ENCODE measurements at places on chromosomes 2 and 18.

DNA sequence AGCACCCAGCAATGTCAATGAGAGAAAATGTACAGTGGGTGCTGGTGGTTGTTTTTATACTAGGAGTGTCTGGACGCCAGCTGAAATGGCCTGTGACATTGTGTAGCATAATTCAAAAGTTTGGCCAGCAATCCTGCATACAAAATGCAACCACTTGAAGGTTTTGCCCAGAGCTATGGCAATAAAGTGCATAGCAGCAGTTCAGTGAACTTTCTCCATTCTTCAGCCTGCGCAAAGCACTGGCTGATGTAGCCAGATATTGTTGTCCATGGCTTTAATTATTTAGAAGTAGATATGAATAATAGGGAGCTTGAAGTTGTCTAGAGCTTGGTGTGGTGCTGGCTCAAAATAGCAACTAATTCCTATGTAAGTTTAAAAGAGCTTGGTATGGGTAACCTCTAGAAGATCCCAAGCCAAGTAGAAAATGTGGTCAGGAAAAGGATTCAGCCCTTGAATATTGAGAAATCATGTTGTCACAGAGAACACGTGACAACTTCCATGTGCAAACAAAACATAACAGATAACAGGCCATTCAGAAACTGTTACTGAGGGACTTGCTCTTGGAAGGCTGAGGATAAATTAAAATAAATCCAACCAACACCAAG, 33.3 kb upstream of the PGAP1 start:
- DNase-seq, result no peak

GRCh38 chr18:59357928-59358327, 1.1 kb downstream of the LMAN1 start:
- peak; percentile 88 for DNase-seq

DNA sequence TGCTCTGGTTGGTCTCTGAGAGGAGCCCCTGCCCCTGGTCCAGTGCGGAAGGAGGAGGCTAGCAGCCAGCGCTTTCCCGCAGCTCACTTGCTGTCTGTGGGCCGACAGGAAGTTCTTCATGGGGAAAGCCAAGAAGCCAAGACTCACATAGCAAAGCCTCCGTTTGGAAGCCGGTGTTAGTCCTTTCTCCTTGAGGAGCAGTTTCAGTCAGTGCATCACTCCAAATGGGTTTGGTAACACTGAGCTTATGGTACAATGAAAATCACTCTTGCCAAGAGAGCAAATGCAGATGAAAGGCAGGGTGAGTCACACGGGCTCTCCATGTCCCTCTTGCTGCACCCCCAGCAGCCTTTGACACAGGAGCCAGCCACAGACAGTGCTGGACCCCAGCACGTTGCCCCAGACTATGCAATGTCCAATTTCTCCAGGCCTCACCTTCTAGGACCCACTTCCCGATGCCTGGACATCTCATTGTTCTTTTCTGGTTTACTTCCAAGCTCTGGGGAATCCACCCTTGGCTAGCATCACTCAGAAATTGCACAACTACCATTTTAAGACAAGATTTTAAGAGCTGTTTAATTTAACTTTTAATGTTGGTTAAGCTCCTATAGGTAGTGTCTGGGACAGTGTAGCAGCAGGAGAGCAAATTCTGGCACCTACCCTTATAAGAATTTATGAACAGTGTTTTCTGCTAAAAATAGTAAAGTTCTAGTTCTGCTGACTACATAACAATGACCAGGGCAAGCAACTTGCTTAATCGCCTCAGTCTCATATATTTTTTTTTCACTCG, 174.9 kb downstream of the ASB1 start:
- DNase-seq, result no peak

GRCh38 chr2:238811759-238812158, 36.1 kb upstream of the TWIST2 start:
- peak; percentile 60 for DNase-seq

DNA sequence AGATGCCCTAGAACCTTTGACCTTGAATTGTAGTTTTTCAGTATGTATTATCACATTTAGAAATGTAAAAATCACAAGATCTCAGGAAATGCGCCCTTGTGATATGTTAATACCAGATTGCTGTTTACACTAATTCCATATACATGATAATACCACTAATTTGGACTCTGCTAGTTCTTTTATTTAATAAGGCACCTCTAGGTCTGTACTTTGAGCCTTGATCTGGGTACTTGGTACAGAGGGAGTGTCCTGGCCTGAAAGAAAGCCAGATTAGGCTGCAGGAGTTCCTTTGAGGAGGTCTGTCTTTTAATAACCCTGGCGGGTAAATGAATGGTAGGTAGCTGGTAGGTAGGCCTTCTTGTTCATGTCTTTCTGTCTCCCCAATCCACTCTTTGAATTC, 26.3 kb downstream of the PLEKHA3 start:
- DNase-seq, result no peak

DNA sequence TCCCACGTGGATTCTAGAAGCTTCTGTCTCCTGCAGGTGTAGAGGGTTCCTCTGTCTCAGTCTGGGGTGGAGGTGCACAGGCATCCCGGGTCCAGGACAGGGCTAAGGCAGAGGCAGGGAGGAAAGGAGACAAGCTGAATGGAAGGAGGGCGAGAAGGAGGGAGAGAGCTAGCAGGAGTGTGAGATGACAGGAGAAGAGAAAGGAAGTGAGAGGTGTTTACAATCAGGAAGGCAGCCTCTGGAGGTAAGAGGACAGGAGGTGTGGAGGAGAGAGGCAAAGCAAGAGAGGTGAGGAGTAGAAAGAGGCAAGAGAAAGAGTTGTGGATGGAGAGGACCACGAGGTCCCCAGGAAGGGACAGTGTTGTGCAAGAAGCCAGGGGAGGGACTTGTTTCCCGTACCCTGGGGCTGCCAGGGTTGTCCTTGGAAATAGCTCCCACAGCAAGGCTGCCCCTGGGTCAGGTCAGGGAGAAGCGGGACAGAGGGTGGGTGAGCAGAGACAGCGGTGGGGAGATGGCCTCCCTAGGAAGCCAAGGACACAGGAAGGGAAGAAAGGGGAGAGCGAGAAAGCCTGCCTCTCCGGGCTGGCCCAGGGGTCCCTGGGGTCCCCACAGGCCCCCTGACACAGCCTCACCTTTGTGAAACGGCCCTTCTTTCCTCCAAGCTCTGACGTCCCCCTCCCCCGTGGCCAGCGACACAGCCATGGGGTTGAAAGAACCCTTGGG, 136.9 kb downstream of the CYP26B1 start:
- no peak for DNase-seq

GRCh38 chr2:148658807-148659722, 14.5 kb downstream of the EPC2 start:
- peak; percentile 45 for DNase-seq

DNA sequence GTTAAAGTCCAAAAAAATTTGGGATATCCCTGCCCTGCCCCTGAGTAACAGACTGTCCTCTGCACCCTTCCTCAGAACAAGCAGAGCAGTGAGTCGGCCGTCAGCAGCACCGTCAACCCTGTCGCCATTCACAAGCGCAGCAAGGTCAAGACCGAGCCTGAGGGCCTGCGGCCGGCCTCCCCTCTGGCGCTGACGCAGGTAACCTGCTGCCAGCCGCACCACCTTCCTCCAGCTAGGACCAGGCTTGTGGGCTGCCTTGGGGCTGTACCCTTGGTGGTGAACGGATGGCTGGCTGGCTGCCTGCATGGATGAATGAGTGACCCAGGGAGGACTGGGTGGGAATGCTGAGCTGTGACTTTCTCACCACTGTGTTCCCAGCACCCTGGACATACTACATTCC, 236.2 kb downstream of the GLI2 start:
- DNase-seq, result no peak

DNA sequence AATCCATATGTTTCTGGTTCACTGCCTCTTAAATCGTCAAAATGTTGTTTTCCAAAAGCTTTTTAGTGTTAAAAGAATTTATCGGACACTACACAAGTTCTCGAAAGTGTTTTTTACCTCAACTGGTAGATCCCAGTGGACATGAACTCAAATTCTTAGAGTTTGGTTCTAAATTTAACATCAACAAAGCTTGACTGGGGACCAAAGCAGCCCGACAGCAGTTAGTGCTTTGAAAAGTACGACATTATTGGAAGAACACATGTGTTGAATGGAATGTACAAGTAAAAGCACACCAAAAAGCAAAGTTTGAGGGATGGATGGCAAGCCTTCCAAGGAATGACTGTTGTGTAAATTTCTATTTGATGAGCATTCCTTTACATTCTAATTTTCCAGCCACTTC, 803.9 kb upstream of the POU3F3 start:
- DNase-seq, result no peak

DNA sequence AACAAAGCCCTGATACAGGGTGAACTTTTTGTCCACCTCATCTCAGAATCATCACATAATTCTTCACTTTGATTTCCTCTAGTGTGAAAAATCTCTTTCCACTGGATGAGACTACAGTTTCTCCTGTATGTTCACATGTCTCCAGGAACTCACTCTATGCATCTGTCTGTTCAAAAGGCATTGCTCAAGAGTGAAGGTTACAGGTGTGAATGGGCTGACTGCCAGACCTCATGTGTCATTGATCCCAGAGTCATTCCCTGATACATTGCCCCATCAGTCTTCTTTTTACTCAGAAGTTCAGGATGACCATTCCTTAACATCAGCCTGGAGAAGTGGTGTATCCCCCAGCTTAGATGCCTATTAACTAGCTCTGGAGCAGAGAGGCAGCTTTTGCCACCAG, 4.4 kb upstream of the DSC3 start:
- no peak for DNase-seq

DNA sequence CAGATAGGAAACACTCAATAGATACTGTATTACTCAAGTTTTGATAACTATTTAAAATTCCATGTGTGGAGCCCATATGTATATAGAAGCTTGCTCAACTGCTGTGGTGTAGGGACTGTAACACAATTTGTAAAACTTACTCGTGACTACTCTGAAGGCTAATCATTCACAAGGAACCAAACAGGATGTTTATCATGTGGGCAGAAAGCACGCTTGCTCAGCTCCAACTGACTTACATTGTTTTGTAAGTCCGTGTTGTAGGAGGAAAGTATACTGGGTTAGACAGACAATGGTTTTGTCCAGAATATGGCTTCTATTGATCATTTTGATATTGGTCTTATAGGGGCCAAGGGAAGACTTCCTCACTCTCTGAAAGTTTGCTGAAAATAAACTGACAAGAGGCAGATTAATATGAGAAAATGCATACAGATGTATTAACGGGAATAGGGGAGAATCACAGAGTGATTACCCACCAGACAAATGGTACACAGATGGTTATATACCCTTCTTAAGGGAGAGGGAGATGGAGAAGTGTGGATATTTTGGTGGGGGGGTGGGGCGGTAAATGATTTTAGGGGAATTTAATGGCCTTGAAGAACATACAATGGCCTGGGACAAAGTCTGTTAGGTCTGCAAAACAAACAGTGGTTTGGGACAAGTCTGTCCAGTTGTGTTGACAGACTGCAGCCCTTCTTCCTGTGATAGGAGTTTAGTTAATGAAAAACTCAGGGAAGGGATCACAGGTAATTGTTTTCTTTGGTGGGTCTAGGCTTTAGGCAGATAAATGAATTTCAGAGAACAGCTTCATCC, 259.3 kb upstream of the SP5 start:
- DNase-seq, result no peak

- DNase-seq, result no peak
Observed at GRCh38 chr2:192544371-192544955, 349.7 kb upstream of the TMEFF2 start.

GRCh38 chr2:212416086-212416485, 122.5 kb downstream of the ERBB4 start:
- DNase-seq, result no peak

DNA sequence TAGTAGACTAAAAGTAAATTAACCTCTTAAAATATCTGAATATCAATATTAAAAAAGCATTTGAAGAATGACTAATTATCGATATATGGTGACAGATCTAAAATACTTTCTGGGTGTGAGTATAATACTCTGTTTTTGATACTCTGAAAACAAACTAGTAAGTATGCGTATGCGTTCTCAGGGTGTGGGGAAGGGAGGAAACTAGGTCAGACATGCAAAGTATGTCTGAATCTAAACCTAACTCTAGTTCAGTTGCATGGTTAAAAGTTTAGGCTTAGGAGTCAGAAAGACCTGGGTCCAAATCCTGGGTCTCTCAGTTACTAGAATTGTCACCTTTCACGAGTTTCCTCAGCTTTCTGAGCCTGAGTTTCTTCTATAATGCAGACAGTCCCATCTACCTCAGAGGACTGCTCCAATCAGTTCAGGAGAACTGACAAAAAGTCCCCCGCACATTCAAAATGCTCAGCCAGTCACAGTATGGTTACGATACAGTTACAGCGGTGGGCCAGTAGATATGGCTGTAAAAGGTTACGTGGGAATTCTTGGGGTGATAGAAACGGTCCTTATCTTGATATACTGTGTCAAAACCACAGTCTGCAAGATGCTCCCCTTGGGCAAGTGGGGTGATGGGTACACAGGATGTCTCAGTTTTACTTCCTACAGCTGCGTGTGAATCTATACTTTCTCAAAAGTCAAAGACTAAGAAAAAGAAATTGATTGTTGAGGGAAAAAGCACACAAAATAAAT, 29.2 kb downstream of the UNC50 start:
- DNase-seq, result no peak

DNA sequence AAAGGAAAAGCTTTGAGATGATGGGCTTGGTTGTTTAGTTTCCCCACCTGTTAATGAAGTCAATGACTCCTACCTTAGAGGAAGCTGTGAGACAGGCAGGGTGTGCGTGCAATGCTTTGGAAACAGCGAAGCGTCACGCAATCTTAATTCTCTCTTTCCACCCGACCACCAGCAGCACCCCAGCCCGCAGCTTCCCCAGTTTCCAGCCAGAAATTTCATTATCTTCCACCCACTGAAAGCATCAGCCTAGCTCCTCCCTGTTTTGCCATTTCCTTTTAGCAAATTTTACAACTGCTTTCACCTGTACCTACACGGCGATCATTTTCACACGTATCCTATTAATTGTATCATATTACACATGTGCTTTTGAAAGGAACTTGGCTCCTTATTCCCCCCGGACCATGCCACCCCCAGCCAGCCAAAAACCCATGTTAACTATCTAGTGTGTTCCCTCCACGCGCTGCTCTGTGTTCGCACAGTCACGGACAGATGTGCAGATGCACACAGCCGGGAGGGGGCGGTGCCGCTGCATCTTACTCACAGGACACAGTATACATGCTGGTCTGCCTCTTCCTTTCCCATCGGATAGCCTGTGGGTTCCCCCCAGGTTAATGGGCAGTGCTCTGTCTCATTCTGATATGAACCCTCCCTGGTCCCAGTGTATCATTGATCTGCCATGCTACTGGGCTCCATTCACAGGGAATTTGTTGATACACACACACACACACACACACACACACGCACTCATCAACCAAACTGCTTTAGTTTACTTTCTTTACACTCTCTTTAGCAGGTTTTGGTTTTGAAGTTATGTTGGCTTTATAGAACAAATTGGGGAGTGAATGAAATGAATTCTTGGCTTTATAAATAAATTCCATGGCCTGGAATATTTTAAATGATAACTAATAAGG, 22.4 kb downstream of the CYP27C1 start:
- DNase-seq, result peak; percentile 73

GRCh38 chr2:74225698-74226459, 27.5 kb downstream of the MTHFD2 start:
- DNase-seq, result no peak

GRCh38 chr2:96110621-96111256, 5.6 kb downstream of the ADRA2B start:
- no peak for DNase-seq

- DNase-seq, result no peak
Observed at GRCh38 chr2:70627211-70627898, 73.7 kb upstream of the TGFA start.

- peak; percentile 51 for DNase-seq
Observed at GRCh38 chr2:82781176-82781915, 1677.7 kb downstream of the SUCLG1 start.

All from fibroblast of skin of back (primary cell).